T-cell (primary cell): ENCODE measurements at places on chromosomes 3 and 15.

DNA sequence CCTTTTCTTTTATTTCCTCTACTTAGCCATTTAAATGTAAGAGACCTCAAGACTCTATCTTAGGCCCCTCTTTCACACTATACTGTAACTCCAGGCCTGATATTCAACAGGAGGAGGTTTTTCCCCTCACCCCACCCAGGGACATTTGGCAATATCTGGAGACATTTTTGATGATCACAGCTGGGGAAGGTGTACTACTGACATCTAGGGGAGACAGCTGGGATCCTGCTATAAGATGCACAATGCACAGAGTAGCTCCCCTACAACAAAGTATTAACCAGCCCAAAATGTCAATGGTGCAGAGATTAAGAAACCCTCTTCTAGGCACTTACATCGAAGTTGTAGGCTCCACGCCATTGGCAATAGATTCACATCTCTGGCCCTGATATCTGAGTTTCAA, 517.5 kb upstream of the UBE2E2 start:
- no peak for DNase-seq

GRCh38 chr15:80942266-80942665, 47.4 kb downstream of the MESD start:
- no peak for DNase-seq

DNA sequence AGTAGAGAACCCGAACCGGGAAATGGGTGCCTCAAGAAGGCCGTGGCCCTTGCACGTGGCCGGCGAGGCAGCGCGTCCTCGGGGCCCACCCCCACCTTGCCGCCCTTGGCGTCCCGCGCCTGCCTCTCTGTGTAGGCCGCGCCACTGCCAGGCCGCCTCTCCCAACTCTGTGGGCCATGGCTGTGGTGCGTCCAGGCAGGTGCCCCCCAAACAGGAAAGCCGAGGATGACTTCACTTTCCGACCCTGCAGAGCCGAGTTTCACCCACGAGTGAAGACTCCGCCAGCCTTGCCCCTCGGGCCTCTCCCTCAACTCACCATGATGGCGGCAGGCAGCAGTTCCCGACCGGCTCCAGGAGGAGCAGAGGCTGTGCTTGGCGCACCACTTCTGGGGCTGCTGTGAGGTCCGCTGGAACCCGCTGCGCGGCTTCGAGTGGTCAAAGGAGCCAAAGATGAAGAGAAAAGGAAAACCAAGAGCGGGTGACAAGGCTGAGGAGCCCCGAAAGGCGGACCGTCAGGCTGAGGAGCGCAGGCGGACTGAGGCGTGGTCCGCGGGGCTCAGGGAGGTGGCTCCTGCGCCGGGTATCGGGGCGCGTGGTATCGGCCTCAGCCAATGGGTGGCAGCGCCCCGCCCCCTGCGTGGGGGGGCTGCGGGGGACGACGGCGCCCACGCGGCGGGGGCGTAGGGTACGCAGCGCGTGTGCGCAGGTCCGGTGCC, at the start of gene DAZL:
TSS of gene DAZL (minus strand) at position 537 of the 716 bp plus-strand sequence. CDS start at position 319, 218 bp downstream.
- DNase-seq: no peak

GRCh38 chr15:67033571-67034044, 31.8 kb upstream of the SMAD3 start:
- DNase-seq: no peak

DNA sequence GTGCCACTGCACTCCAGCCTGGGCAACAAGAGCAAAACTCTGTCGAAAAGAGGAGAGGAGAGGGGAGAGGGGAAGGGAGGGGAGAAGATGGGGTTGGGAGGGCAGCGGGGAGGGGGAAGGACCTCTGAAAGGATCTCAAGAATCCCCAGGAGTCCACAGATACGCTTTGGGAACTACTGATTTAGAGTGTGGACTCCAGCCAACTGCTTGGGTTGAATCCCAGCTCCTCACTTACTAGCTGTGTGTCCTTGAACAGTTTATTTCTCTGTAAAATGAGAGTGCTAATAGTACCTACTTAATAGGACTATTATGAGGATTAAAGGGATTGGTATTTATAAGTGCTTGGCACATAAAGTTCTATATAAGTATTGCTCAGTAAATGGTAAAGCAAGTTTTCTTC, 45.0 kb upstream of the FAH start:
- DNase-seq: no peak

DNA sequence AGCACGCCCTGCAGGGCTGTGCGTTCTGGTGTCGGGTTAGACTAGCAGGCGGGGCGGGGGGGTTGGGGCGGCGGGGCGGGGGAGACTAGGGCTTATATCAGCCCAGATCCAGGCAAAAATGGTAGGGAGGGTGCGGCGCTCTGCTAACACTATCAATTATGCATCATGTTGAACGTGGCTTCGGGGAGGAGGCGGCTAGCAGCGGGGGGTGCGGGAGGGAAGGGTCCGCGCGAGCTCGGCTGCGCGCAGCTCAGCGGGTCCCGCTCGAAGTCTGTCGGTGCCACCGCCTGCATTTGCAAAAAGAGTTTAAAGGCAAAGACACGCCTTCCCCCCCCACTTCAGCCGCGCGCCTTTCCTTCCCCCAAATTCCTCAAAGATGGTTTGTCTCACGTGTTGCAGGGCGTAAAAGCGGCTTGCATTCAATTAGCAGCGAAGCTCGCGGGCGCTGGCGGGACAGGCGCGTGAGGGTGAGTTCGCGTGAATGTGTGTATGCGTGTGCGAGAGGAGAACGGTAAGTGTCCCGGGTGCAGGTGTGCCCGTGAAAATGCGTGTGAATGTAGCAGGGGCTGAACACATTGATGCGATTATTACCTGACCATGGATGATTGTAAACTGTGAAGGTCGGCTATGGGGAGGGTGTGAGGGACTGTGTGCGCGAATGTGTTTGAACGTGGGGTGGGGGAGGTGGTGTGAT, at the start of gene ISLR2:
TSS of gene ISLR2 (plus strand) at position 432 of the 694 bp plus-strand sequence. CDS start 2,169 bp downstream, outside the sequence.
- DNase-seq: no peak

DNA sequence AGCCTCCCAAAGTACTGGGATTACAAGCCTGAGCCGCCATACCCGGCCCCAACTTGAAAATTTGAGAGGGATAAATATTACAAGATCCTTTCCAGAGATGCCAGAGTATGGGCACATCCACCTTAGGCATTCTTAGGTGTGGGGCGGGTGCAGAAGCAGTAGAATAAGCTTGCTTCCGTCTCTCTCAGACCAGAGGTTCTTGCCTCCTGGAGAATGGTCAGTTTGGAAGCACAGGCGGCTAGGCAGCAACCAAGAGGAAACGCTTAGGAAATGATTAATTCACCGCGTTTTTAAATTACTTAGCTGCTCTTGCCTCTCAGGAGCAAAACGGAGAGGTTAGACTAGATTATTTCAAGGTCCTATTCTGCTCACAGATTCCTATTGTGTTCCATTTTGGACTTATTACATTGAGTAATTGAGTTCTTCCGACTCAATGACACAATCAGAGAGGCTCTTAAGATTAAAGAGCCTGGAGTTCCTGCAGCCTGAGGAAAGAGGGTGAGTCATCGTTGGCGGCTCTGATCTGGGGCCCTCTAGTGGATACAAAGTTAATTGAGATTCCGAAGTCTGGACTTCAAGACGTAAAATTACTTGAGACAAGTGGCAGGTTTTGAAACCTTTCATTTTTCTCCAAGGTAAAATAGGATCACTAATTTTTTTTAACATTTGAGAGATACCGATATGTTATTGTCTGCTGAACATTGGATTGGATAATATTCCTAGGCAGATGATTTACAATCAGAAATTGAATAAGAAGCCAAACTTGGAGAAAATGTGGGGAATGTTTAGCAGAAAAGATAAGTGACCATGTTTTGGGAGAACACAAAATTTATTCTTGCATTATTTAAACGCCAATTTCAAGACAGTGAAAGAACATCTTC, 5.8 kb upstream of the TOPAZ1 start:
- peak; percentile 48 for DNase-seq

DNA sequence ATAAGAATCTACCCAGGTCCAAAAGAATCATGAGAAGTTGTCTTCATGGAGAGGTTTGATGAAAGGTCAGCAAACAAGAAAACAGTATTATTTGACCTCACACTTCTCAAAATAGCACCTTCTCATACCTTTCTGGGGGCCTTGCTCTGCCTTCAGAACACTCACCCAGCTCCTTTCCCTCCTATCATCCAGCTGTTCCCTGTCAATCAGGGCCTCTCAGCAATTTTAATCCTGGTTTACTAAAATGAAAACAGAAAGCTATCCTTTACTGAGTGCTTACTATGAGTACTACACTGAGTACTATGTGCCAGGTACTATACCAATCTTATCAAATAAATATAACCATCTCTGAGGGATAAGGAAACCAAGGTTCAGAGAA, 138.6 kb downstream of the GAP43 start:
- DNase-seq: no peak

DNA sequence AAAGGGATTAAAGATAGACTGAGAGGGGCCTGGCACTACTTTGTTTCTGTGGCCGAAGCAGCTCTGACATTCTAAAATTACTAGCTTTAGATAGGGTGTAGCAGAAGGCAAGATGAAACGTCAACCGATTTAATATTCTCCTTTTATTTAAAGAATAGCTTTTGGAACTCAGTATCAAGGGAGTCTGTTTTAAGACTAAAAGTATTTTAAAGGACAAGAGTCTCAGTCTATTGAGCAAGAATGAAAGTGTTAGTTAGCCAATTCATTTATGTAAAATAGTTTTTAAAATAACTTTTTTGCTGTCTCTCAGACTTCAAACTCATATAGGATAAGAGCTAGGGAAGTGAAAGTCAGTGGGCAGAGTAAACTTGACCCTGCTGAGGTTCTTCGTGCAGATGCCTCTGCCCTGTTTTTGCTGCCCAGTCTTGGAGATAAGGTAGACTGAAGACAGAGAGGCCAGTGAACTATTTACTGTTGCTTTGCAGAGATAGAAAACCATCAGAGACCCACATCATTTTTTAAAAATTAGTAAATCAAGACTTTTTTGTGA, 1090.9 kb downstream of the ROBO2 start:
- no peak for DNase-seq

DNA sequence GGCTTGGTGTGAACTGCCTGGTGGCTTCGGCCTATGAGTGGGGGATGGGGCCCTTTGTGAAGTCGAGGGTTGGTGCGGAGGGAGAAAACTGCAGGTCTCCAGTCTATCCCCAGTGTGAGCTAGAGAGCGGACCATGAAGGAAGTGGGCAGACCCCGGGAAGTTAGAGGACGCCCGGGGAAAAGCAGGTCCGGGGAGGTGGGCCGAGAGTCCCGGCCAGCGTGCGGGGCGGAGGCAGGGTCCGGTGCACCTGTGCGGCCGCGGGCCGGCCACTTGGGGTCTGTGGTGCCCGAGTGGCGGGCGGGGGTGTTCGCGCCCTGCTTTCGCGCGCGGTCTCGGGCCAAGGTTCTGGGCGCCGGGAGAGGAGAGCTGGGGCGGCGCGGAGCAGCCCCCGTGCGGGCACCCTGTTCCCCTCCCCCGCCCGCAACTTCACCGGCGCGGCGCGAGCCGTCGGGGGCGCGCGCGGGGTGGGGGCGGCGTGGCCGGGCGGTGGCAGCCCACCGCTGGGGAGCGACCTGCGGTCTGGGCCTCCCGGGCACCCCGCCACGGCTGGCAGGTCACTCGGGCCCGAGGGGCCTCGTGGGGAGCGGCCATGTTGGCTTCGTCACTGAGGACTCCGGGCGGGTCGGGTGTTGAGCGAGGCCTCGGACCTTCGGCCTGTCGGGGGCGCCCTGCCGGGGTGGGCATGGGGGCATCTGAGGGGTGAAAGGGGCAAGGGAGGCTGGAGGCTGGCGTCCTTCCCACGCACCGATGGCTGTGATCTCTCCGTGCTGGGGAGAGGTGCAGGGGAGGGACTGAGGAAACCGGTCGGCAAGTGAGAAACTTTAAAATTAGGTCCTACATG, 4.8 kb downstream of the UBE2E1 start:
- DNase-seq: peak; percentile 29

DNA sequence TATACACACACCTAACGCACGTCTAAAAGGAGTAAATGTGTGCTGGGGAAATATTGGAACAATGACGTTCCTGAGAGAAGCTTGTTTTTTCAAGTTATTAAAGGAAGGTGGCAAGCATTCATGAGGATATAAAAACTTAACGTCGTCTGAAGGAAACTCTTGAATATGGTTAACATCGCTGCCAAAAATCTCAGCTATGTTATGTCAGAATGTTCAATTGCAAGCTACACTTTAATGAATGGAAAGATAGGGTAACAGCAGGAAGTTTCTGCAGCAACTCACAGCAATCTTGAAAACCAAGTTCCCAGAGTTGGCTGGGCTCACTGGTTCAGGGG, 54.3 kb upstream of the MEF2A start:
- no peak for DNase-seq

- no peak for DNase-seq
Measured at GRCh38 chr3:71072287-71072686, 511.2 kb downstream of the FOXP1 start.

DNA sequence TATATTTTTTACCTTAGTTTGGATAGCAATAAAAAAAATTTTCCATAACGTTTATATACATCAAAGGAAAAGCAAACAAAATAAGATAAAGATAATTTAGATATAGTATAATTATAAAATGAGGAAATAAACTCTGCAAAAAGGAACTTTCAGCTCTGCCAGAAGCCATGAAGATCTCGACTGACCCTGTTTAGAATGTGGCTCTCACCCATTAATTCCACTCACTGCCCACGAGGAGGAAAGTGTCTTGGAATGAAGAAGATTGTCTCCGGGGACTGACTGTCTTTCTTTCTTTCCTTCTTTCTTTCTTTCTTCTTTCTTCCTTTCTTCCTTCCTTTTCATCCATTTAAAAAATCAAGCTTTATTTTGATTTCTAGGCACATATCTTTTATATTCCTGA, 20.1 kb upstream of the PRR20G start:
- no peak for DNase-seq

- no peak for DNase-seq
Measured at GRCh38 chr3:40152482-40153133, 156.9 kb upstream of the EIF1B start.

GRCh38 chr3:37163262-37164015, 10.9 kb downstream of the LRRFIP2 start:
- DNase-seq: no peak

- DNase-seq: peak; percentile 38
Measured at GRCh38 chr3:50472958-50473357, 30.5 kb downstream of the CACNA2D2 start.

DNA sequence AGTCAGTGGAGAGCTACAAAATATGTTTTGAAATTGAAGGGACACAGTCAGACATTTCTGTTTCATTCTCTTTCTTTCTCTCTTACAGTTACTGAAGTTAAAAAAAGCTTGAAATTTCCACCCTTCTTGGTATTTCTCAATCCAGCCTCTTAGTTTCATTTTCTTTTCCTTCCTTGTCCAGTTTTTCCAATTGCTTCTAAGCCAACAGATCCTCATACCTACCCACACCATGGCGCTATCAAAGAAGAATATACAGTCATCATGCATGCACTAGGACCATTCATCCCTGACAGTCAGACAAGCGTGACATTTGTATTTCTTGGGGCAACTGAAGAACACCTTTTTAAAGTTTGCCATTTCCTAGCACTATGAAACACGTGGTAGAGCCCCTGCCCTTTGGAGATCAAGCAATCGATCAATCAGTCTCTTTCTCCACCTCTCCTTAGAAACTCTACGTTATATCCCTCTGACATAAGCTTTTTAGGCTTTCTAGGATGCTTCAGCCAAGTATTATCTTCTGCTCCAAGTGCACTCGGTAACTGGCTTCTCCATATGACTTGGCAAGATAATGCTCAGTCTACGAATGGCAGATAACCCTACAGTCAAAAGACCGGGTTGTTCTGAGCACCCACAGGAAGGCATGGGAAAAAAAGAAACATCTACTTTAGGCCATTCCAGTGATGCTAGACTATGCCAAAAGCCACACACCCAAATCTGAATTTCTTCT, 65.4 kb downstream of the FBN1 start:
- no peak for DNase-seq
